Lung (tissue), 17 donors: ENCODE measurements at places on chromosomes 16 and 17. TPM values are rescaled to one million over a fixed set of nuclear protein-coding genes. Genes with fewer than 3 reads are reported as not detected.

Gene CMTM2
- 3.7 TPM for total RNA-seq

Gene HSF5
- 0.12 TPM for total RNA-seq

Gene MT3
- total RNA-seq, result not detected

Gene C16orf74
- total RNA-seq, result 7.9 TPM

Gene BEAN1
- total RNA-seq, result 3.2 TPM

Gene AGRP
- total RNA-seq, result 1.4 TPM

Gene NOS2
- total RNA-seq, result 1.2 TPM

Gene PGS1
- 90.6 TPM for total RNA-seq

Gene CLDN6
- total RNA-seq, result 0.92 TPM

Gene CDRT15L2
- total RNA-seq, result not detected

Gene PRSS33
- 0.12 TPM for total RNA-seq

Gene ZFP3
- 4.8 TPM for total RNA-seq

Gene PLA2G10
- 5.6 TPM for total RNA-seq

Gene SLC9A5
- 5.9 TPM for total RNA-seq

Gene UBTF
- total RNA-seq, result 75.5 TPM

Gene ZCCHC14
- 28.9 TPM for total RNA-seq

Gene HOXB13
- not detected for total RNA-seq

Gene PPY
- not detected for total RNA-seq

Gene ETV4
- total RNA-seq, result 0.54 TPM

Gene NPLOC4
- total RNA-seq, result 47.8 TPM

Gene HBZ
- total RNA-seq, result 9.2 TPM

Gene TMIGD1
- not detected for total RNA-seq

Gene SLC38A8
- total RNA-seq, result not detected

Gene MT2A
- total RNA-seq, result 17.6 TPM

Gene TP53TG3B
- total RNA-seq, result not detected

Gene SLC6A4
- 3.5 TPM for total RNA-seq

Gene KRTAP4-1
- not detected for total RNA-seq

Gene PIK3R5
- 55.3 TPM for total RNA-seq

Gene CD300LG
- 1.1 TPM for total RNA-seq

Gene NPIPA5
- not detected for total RNA-seq

Gene PRSS8
- 127 TPM for total RNA-seq
